ENCODE measurements at places on chromosomes 1 and 21.

- no peak for DNase-seq
Measured at GRCh38 chr1:98306517-98307089, 354.9 kb upstream of the SNX7 start.

GRCh38 chr1:235500971-235501540 is 3.2 kb downstream of the B3GALNT2 start:
- DNase-seq = peak; percentile 40

- no peak for DNase-seq
Measured at GRCh38 chr21:35682904-35683549, 377.3 kb downstream of the SETD4 start.

DNA sequence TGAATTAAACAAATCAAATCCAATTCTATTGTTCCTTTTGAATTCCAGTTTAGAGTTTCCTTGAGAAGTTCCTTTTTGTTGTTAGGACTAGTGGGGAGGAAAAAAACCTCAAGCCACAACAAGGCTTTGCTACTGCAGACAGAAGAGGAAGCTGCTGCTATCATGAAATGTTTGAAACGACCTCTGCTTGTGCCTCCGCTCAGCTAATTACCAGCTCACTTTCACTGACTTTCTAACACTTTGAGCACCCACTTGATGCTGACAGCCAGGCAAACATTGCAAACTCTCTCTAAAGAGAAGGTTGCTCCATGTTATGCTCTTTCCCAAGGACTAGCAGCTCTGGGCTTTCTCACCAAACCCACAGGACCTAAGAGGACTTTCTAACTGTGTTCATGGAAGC is 203.9 kb upstream of the PROX1 start:
- peak; percentile 28 for DNase-seq

DNA sequence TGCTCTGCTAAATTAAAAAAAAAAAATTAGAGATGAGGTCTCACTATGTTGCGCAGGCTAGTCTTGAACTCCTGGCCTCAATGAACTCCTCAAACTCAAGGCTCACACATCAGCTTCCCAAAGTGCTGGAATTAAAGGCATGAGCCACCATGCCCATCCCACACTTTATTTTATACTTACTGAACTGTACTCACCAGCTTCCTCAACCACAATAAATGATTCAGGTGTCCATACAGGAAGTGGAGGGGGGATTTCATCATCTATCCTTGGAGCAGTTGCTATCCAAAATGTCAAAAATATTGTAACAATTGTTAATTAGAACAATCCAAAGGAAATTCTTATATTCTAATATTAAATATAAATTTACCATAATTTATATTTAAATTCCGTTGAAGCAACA is 22.4 kb upstream of the RSBN1 start:
- no peak for DNase-seq

GRCh38 chr1:209705033-209705598 is 470 bp downstream of the HSD11B1 start:
- no peak for DNase-seq

DNA sequence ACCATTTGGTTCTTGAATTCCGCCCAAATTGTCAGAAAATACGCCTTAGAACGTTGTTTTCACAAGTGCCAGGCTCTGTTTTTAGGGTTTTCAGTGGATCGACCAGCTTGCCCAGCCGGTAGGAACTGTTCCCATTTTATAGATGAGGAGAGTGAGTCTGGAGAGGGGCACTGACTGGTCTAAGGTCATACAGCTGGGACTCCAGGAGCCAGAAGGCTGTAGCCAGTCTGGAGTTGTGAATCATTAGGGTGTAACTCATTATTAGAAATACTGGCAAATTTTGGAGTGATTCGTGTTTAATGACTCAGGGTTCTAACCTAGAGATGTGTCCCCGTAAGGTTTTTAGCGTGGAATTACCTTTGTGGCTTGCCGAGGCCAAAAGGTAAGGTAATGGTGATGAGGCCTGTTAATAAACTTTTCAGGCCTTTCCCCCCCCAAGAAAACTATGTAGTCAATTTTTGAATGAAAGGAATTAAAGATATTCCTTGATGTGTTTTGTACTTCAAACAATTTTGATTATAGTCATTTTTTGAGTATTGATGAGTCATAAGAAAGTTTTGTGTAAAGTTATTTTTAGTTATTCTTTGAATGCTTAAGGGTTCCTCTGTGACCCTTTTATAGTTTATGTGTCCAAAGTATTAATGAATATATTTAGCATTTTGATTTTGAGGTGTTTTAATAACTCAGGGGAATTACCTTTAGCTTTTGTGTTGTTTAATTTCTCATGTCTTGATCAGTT is 2.1 kb downstream of the DYRK1A start:
- peak; percentile 28 for DNase-seq
